ENCODE measurements at places on chromosomes 1 and 21.

DNA sequence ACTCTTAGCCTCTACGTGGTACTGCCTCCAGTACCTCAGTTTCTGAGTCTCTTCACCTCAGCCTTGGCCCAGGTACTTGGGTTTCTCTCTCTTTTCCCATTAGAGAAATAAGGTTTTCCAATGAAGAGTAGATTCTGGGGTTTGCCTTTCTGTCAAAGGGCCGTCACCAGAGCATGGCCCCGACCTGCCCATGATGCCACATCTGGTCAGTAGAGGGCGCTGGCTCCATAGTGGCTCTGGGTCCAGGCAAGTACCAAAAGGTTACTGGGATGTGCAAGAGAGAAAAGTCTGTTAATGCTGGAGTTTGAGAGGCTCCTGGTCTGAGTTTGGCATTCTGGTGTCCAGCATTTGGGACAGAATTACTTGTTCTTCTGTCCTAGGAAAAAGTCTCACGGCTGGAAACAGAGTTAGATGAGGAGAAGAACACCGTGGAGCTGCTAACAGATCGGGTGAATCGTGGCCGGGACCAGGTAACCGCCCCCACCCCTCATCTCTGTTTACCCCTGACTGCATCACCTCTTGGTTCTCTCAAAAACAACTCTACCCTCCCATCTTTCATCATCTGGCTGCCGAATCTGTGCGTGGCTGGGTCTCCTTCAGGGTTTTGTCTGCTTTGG lies 5.3 kb upstream of the TUFT1 start:
- DNase-seq, result peak; percentile 89

- DNase-seq, result peak; percentile 60
These were observed 590 bp downstream of the FOXJ3 start for GRCh38 chr1:42334240-42335049.

- DNase-seq, result no peak
These were observed 173.7 kb downstream of the SLC35F3 start for GRCh38 chr1:234078143-234078542.

GRCh38 chr1:209367061-209367772 lies 216.3 kb upstream of the CAMK1G start:
- no peak for DNase-seq

DNA sequence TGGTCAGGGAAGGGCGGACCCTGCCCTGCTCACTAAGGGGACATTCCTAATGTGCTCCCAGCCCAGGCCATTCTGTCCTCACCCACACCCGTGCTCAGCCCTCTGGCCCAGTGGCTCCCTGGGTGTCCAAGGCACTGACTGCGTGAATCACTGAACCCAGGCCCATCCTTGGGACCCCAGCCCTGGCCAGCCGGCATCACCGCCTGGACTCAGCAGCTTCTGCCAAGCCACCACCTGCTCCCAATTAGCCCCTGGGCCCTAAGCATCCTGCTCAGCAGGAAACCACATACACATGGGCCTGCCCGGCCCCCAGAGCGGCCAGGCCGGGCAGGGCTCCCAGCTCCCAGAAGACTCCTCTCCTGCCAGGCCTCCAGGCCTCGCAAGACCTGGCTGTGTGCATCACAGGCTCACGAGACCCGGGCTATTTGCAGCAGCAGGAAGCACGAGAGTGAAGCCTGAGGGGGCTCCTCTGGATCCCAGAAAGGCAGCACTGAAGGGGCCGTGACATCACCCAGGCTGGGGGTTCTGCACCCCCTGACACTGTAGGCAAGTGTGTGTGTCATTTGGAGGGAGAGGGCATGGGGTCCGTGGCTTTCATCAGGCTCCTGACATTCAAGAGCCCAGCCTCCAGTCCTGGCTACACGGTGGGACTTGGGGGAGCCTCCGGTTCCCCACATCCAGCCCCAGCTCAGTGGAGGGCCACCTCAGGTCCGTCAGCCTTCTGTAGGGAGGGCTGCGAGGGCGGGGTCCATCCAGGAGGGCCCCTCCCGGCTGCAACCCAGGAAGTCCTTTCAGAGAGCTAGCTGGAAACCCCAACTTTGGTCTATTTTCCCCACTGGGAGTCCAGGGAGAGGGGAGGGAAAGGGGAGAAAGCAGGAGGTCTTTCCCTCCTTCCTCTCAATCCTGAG lies 1.6 kb downstream of the MFAP2 start:
- no peak for DNase-seq

- DNase-seq, result no peak
These were observed 22.3 kb downstream of the ACTA1 start for GRCh38 chr1:229411434-229412055.
